ENCODE measurements at places on chromosomes 4 and X. TPM values are rescaled to one million over a fixed set of nuclear protein-coding genes. Genes with fewer than 3 reads are reported as not detected.

DNA sequence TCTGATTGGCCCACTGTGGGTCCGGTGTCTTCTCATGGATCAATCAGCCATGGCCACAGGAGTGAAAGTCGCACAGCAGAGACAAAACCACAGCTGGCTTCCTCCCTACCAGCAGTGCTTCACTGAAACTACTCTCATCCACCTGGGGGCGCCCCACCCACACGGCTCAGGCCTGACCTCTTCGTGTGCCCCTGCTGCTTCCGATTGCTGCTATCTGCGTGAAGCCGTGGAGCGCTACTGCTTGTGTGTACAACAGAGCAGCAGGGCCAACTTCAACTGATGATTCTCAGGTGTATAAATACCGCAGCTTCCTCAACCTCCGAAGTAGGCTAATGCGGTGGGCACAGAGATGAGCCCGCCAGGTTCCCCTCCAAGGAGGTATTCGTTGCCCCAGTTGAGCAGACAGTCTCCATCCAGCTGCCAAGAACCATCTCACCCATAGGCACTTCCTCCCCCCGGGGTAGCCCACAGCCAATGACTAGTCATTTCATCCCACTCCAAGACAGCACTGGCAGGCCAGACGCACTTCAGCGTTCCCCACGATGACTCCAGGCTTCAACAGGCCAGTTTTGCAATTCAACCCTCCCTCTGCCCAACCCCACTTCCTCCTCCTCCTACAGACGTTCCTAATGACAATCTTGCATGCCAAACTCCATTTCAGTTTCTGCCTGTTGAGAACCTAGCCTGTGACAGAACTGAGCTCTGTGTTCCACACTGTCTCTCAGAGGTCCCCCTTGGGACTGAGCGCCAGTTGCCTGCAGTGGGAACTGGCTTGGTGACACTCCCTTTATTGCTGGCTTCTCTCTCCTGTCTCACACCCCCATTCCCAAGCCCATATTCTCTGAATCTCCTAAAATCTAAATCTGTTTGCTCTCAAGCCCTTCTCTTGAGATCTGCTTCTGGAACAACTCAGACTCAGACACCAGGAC lies 41.3 kb upstream of the ATP6AP2 start:
- DNase-seq, result no peak

GRCh38 chrX:16946971-16947562 lies 609 bp downstream of the REPS2 start:
- no peak for DNase-seq

GRCh38 chrX:112820364-112821268 lies 20.0 kb downstream of the AMOT start:
- DNase-seq, result no peak

DNA sequence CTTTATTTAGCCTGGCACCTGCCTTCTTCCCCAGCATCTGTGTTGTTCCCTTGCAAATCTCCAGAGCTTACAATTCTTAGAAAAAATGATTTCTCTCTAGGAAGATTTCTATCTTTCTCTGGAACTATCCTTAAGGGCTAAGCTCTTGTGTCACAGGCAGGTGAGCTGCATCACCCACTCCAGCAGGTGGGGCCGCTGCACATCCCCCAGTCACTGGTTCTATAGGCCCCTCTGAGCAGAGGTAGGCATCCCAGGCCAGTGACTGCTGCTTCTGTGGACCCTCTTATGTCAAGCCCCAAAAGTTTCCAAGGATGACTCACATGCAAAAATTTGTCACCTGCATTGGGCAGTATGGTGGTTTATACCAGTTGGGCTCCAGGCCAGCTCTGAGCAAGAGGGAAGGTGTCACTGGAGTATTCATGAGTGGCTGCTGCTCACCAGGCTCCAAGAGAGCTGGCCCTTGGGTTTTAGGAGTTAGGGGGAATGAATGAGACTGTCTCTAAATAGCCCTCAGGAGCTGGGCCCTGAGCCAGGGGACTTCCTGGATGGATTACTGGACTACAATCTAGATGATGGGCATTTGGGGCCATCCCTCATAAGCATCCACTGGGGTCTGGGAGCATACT lies 208.1 kb upstream of the EOLA2 start:
- no peak for DNase-seq

Gene MID1
- polyA plus RNA-seq, result 10.4 TPM

DNA sequence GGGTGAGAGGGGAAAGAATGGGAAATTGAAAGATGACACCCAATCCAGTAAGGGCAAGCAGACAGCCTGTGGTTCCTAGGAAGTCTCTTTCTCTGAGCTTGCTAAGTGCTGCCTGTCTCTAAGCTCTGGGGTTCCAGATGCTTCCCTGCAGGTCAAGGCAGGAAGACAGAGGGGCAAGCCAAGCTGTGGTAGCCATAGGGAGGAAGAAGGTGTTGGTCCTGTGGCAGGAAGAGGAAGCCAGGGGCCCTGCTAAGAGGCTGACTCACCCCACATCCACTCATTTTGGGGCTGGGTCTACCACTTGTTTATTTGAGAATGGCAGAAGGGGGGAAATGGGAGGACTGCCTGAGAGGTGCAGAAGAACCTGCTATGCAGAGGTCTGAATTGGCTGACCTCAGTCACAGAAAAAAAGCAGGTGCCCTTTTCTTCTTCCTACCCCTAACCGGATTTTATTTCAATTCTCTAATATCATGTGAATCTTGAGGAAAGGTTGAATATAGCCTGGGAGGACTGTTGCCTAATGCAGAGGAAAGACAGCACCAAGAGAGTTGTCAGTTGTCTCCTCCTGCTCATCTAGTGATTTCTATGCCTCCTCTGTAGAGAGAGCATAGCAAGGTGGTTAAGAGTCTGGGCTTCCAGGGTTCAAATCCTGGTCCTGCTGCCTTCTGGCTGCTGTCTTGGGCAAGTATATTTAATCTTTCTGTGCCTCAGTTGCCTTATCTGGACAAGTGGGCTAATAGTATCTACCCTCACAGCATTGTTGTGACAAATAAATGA lies 27.4 kb downstream of the HOPX start:
- no peak for DNase-seq

- no peak for DNase-seq
Observed at GRCh38 chr4:39235696-39236095, 53.4 kb downstream of the WDR19 start.

GRCh38 chrX:96436105-96436504 lies 248.5 kb upstream of the DIAPH2 start:
- DNase-seq, result no peak

- no peak for DNase-seq
Observed at GRCh38 chr4:33045334-33045733, 2325.2 kb downstream of the PCDH7 start.

Gene AKAP14
- 0.23 TPM for polyA plus RNA-seq

DNA sequence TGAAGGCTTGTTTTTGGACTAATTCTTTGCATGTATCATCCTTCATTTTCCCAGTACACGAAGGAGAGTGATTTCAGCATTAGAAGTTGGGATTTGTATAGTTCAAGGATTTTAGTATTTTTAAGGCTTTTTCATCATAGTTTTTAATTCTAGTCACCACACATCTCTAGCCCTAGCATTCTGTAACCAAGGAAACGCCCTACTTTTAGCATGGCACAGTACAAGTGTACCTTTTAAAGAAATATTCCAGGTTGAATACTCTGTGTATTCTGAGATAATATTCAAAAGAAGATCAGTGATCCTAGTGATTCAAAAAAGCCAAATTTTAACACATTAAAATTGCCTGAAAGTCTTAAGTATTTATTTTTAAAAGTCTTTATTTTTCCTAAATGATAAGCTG lies 150.5 kb downstream of the RAP1GDS1 start:
- DNase-seq, result no peak

DNA sequence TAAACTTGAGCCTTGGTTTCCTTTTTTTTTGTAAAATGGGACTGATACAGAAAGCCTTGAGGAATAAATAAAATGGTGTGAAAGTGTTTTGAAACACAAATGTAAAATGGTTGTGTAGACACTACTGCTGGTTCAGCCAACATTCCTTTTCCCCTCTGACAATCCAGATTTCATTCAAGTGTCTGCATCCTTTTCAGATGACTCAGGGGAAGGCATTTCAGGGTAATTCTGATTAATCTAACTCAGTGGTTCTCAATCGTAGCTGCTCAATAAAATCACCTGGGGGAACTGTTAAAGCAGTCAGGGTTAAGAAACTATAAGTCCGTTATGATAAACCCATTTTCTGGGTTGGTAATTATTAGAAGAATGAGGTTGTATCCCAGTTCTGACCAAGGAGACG lies 4.6 kb downstream of the ARHGAP10 start:
- no peak for DNase-seq

DNA sequence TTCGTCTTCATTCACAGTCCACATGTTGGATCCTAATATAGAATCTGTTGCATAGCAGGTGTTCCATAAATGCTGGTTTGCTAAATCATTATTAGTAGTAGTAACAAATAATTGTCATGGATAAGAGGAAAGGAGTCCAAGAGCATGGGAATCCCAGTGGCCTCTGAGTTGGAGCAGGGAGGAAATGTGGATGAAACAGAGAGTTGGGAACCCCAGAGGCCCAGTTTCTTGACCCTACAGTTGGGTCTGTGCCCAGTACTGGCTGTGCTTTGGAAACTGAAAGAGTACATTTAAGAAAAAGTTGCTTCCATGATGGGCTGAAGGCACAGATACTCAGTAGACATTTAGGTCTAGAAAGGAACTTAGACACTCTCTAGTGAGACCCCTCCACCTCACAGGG lies 149.4 kb upstream of the PSAPL1 start:
- no peak for DNase-seq

Gene CFP
- 0.19 TPM for polyA plus RNA-seq

Gene SEPTIN6
- 33.1 TPM for polyA plus RNA-seq

DNA sequence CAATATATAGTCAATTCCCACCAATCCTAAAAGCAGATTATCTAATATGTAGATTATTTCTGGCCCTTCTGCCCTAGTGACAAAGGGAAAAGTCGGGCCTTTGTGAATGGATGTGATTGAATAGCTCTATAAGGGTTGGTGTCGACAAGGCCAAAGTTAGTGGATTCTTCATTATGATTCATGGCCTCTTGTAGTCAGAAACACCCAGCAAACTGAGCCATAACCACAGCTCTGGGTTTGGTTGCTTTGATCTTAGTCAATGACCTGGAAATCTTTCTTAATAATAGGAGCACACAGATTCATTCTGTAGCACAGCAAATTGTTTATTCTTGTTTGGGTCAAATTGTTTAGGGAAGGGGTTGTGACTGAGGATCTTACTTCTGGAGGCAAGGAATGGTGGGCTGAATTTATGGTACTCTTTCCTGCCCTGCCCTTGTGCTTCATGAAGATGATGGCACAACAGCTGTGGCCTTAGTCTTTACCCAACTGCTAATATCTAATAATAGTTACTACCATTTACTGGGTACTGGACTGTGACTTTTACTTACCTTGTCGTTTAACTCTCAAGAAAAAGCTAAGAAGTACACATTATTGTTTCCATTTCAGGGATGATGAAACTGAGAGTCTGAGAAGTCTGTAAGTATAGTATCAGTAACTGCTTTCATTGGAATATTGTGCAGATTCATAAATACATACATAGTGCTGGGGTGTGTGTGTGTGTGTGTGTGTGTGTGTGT lies 74.0 kb downstream of the AFF2 start:
- DNase-seq, result no peak
